ENCODE measurements at places on chromosomes 6 and 20.

- no peak for DNase-seq
Observed at GRCh38 chr6:15659181-15659580, 3.6 kb downstream of the DTNBP1 start.

DNA sequence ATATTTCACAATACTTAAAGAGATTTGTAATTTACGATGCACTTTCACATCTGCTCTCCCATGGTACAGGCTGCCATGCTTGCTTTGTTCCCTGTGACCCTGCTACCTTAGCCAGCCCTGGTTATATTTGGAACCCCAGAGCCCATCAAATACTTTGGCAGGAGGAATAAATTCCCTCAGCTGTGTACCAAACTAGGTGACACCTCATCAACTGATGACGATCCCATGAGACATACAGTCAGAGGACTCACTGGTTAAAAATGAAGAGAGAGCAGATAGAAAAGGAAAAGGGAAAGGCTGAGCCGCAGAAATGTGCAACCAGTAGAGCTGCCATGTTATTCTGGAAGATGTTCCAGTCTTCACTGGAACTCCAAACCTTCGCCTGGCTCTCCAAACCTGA lies 120.0 kb downstream of the SIM1 start:
- DNase-seq: peak; percentile 82

DNA sequence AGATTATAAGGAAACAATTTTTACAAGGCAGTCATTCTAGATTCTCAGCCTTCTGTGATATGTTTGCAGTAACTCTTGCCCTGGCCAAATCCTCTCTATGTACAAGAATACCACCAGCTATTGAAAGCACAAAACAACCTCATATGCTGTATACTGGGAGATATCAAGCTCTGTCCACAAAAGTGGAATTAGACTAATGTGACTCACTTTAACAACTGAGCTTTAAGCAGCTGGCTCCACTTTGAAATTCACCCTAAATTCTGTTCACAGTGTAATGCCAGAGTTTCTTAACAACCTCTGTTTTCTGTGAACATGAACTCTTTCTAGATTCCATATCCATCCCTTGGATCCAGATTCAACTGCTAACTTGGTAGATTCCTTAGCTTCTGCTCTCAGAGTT lies 47.6 kb downstream of the CHD6 start:
- DNase-seq: peak; percentile 28

DNA sequence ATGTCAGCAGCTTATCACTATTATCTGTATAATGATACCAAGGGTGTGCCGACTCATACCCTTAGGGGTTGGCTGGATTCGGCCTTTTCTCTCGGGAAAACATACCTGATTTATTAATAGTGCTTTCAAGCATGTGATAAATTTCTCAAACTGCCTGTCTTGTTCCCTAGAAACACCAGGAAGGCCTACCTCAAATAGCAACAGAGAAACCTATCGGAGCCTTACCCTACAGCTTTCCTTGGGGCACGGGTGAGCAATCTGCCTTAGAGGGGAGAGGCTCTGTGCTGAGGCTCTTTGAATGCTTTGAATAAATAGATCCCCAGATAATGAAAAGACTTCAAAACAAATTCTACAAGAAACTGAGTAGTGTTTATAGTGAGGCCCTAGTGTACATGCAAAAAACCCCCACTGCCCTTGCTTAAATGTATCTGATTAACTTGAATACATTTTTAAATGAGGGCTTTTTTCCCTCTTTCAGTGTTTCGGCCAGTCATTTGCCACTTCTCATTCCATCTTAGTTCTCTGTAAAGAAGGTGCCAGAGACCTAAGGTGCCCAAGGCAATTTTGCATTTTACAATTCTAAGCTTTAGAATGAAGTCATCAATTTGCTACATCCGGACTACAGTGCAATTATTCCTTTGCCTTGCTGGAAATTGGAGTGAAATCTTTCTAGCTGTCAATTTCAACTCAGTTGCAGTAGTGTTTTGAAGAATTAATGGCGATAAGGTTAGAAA lies 320.1 kb downstream of the ESR1 start:
- DNase-seq: no peak

- no peak for DNase-seq
Observed at GRCh38 chr6:112195166-112195565, 59.2 kb downstream of the LAMA4 start.

DNA sequence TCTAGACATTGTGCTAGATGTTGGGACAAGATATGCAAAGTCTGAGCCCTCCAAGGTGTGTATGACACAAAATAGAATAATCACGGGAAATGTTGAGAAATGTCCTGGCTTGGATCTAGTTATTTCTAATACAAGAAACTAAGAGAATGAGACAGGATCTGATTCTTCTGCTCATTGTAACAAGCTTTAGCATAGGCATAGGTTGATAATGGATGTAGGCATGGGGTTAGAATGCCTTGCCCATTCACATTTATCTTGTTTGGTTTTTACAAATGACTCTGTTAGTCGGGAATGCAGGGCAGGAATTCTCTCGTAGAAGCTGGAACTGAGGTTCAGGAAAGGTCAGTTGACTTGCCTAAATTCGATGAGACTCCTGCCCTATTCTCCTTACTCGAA lies 1.5 kb upstream of the SLC26A8 start:
- peak; percentile 28 for DNase-seq

DNA sequence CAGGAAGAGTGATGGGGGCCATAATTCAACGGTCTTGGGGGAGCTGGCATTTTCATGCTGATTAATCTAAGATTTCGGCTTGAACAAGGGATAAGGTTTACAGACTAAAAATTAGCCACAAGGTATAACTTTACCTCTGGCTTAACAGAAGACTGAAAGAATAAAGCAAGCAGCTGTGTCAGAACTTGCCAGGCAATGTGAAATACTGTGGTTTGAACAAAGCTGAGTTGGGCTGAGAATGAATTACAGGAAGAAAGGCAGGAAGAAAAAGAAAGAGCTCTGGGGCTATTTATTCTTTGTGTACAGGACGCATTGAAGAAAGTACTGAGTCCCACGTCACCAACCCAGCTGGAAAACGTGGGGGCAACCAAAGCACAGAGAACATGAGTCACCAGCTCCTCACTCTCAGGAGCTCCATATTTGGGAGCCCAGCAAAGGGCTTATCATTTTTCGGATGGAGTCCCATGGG lies 121.5 kb upstream of the NEDD9 start:
- peak; percentile 58 for DNase-seq

DNA sequence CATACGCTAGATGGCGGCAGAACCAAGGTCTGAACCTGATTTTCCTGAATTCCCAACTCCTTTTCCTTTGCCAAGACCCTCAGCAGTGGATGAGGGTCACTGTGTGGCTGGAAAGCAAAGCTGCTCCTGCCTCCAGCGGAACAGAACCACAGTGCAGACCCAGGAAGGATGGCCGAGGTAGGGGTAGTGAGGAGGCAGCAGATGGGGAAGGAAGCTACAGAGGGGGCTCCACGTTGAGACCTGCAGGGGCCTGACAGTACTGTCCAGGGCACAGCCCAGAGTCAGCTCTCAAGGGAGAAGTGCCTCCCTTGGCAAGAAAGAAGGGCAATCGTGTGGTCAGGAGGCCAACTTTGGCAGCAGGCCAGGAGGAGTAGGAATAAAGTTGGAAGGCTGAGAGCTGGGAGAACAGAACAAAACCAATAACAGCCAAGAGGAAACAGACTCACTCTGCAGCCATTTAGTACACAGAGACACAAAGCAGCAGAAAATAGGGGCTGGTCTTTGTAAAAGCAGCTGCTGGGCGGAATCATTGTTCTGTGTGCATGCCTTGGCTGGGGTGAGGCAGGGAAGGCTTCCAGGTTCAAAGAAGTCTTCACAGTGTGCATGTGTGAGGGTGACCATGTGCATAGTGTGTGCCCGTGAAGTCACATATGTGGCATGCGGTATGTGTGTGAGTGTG lies 3.1 kb downstream of the GABRR2 start:
- peak; percentile 54 for DNase-seq

DNA sequence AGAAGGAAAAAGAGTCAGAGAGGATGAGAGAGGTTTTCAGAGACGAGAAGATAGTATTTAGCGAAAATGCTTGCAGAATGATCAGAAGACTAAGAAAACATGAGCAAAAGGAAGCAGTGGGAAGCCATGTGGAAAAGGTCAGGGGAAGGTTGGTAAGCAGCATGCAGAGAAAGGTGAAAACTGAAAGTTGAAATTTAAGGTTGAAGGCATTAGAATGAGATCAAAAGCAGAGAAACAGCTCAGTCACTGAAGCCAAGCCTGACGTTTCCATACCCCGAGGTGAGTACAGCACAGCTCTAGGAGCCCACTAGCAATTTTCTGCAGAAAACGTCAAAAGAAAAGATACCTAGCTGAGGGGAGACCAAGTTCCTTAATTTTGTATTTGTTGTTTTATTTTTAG lies 19.1 kb upstream of the TFB1M start:
- DNase-seq: no peak

- DNase-seq: no peak
Observed at GRCh38 chr6:16512544-16513290, 248.5 kb downstream of the ATXN1 start.

DNA sequence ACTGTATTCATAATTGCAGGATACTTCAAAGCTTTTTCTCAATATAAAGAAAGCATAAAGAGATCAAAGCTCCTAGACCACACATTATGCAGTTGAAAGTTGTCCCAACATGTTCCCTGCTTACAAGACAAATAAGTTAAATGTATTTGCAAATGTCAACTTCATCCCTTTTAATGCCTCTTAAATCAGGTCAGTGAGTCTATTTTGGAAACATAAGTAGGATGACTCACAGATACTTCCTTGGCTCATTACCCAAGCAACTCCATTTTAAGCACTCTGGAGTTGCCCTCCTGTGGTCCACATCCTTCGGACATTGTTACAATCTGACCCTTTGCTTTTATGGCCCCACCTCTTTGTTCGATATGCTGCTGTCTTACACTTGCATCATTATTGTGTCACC lies 162.0 kb downstream of the FAXC start:
- DNase-seq: no peak

- DNase-seq: no peak
Observed at GRCh38 chr6:50843842-50844241, 25.2 kb downstream of the TFAP2B start.

DNA sequence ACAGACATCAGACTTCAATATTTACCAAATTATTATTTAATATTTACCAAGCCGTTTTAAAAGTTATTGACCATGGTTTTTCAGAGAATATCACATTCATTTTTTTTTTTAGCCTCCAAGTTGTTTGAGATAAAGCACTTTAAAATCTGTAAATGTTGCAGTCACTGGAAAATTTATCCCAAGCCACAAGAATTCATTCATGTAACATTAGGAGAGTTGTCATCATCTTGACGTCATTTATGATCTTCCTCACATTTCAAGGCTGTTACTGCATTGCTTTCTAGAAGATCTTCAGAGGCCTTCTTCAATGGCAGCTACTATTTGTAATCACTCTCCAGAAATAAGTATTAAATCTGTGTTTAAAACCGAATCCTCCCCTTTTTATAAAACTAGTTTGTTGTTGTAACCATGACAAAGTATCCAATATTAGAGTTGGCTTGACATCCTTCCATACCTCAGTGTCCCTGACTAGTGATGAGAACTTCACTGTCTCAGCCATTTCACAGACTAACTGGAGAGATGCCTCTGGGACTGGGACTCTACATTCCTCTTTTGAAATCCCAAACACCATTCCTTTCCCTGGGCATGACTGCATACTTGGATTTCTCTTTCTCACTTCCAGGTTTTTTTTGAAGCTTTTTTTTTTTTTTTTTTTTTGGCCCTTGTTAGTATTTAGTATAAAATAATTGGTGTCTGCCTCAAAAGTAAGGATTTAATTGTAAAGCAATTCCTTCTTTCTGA lies 100.1 kb downstream of the ZFAND3 start:
- peak; percentile 92 for DNase-seq

DNA sequence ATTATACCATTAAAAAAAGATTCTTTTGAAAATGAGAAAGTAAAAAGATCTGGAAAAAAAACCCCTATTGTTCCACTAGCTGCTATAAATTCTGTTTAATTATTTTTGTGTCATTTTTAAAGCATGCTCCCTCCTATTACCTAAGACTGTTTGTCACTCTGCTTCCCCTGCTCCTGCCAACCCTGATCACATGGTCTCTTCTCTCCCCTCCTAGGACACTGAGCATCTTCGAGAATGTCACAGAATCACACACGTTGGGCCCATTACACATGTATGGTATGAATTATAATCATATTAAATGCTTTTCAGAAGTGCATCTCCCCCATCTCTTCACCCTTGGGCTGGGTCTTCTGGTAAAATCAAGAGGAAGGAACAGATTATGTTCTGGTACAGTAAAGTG lies 6.2 kb downstream of the SNAP91 start:
- no peak for DNase-seq

- peak; percentile 43 for DNase-seq
Observed at GRCh38 chr20:45322952-45323383, 14.9 kb upstream of the MATN4 start.

DNA sequence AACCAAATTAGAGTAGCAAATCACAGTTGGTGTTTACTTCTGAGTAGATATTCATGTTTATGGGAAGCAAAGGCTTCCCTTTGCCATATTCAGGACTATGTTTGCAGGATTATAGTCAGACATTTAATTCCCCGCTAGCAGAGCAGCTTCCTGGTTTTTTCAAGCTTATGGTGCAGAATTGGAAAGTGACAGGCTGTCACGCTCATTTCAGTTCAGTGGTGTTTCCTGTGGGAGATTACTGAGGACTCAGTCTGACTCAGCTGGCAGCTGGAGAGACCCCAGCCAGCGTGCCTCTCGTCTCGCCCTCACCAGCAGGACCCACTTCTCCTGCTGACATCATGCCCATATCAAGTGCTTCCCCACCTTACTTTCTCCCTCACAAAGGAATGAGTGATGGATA lies 85.1 kb downstream of the LYRM2 start:
- no peak for DNase-seq

- no peak for DNase-seq
Observed at GRCh38 chr6:110563711-110564110, 87.3 kb upstream of the SLC22A16 start.

GRCh38 chr20:48194583-48194982 lies 409.3 kb upstream of the SULF2 start:
- DNase-seq: no peak

DNA sequence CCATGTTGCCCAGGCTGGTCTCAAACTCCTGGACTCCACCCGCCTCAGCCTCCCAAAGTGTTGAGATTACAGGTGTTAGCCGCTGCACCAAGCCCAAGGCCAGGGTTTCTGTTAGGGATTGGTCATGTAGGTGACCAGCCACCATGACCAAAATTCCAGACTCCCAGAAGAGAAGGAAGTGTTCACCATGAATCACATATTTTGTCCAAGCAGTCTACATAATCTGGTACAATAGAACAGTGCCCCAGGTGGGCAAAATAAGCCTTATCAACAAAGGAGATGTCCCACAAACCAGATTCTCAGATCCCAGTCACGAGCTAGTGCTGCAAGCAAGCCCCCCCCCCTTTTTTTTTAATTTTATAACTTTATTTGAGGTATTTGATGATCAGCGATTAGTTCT lies 20.0 kb downstream of the ZNF341 start:
- no peak for DNase-seq

All from IMR-90 (cell line).